Tibial artery (tissue), 4 donors: ENCODE measurements at places on chromosomes 7 and 10.

DNA sequence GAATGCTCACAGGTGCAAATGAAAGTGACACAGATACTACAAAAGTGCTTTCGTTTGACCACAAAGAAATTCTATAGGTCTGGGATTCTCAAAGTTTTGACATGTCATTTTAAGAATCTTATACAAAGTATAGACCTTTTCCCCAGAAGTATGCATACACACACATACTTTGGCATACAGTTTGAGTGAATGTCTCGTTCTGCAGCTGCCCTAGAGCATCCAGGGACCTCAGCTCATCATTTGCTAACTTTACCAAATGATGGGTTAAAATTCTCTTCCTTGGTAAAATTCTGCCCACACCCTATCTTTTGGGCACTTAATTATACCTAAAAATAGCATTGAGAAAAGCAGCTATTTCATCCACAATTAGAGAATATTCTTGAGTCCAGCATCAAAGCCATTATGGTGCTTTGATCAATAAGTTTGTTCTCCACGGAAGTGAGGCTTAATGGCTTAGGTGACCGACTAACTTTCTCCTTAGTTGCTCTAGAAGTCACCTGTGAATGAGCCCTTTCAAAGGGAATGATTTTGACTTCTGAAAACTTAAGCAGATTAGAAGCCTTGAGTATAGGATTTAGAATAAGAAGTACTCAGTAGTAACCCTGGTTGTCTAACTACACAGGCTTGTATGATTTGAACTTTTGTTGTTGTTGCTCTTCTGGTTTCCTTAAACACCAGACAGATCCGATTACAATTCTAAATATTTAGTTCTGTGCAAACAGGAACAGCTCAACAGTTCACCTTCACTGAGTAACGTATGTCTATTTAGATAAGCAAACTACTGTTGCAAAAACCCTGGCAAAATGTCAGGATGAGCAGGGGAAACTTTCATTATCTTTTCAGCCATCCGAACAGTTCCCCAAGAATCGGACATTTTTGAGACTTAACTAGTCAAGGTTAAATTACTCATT, 70.6 kb downstream of the CNNM2 start:
- H3K4me3 ChIP-seq = no peak overlapping the region
- no peak for DNase-seq
- no peaks in the 10 kb centered on the region for H3K27me3 ChIP-seq
- H3K36me3 ChIP-seq = no peaks in the 10 kb centered on the region

GRCh38 chr7:78164459-78164858, 365.9 kb downstream of the PHTF2 start:
- H3K4me1 ChIP-seq = peaks cover 17% of the 10 kb centered on the region
- H3K36me3 ChIP-seq = peaks cover 9% of the 10 kb centered on the region
- H3K27ac ChIP-seq = no peak overlapping the region
- no peaks in the 10 kb centered on the region for H3K27me3 ChIP-seq

GRCh38 chr7:148720472-148720871, 21.8 kb downstream of the CUL1 start:
- H3K27ac ChIP-seq = no peak overlapping the region
- no peaks in the 10 kb centered on the region for H3K36me3 ChIP-seq
- H3K4me1 ChIP-seq = peaks cover 10% of the 10 kb centered on the region
- DNase-seq = no peak
- no peaks in the 10 kb centered on the region for H3K27me3 ChIP-seq
- H3K4me3 ChIP-seq = no peak overlapping the region

GRCh38 chr7:155795951-155796350, 16.3 kb downstream of the SHH start:
- H3K36me3 ChIP-seq = no peaks in the 10 kb centered on the region
- H3K27ac ChIP-seq = no peak overlapping the region
- no peaks in the 10 kb centered on the region for H3K4me1 ChIP-seq

- H3K4me1 ChIP-seq = peaks cover 7% of the 10 kb centered on the region
- no peaks in the 10 kb centered on the region for H3K27me3 ChIP-seq
- H3K4me3 ChIP-seq = no peak overlapping the region
- H3K27ac ChIP-seq = peak overlapping the region; percentile 5
- DNase-seq = no peak
Measured at GRCh38 chr10:7610651-7611389, 55.9 kb downstream of the ITIH5 start.

DNA sequence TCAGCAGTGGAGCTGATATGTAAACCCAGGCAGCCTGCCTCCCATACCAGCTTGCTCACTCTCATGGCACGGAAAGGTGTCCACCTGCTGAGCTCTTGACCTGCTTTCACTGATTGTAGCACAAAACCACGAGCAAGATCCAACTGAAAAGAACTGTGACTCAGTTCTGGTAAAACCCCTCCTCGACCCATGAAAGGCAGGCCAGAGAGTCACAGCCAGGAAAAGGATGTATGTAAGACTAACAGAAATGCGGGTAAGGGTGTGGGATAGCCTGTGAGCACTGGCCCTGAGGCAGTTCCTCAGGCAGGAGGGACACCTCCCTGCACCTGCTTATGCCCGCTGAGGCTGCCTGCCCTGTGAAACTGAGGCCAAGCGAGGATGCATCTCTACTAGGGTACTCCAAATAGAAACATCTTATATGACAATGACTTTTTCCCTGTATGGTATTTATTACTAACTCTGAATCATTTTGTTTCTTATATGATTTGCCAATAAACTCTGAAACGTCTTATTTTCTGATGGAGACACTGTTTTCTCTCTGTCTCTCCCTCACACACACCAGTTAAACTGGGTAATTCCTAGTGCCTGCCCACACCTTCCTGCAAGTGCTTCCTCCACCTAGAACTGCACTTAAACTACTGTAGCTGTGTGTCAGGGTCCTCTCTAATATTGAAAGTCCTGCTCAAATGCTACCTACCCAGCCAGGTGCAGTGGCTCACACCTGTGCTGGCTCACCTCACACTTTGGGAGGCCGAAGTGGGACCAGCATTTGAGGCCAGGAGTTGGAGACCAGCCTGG, 73.3 kb upstream of the GHITM start:
- no peaks in the 10 kb centered on the region for H3K27me3 ChIP-seq
- no peak overlapping the region for H3K4me3 ChIP-seq
- no peak for DNase-seq
- H3K27ac ChIP-seq = no peak overlapping the region

DNA sequence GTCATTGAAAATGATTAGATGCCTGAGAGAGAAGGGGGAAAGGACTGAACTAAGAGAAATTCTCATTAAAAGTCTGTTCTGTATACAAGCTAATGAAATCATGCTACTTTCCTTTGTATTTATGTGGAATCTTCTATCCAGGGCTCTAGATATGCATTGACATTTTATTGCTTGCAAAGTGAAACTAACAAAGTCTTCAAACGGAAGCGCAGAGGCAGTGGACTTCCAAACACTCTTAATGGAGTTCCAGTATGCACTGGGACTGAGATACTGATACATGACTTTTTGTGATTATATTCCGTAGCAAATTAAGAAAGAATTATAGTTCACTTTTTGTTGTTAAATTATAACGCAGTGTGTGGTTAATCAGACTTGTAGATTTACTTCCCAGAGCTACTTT, 166.8 kb upstream of the TBX20 start:
- no peaks in the 10 kb centered on the region for H3K27me3 ChIP-seq
- H3K4me3 ChIP-seq = no peak overlapping the region
- H3K27ac ChIP-seq = no peak overlapping the region
- DNase-seq = no peak

DNA sequence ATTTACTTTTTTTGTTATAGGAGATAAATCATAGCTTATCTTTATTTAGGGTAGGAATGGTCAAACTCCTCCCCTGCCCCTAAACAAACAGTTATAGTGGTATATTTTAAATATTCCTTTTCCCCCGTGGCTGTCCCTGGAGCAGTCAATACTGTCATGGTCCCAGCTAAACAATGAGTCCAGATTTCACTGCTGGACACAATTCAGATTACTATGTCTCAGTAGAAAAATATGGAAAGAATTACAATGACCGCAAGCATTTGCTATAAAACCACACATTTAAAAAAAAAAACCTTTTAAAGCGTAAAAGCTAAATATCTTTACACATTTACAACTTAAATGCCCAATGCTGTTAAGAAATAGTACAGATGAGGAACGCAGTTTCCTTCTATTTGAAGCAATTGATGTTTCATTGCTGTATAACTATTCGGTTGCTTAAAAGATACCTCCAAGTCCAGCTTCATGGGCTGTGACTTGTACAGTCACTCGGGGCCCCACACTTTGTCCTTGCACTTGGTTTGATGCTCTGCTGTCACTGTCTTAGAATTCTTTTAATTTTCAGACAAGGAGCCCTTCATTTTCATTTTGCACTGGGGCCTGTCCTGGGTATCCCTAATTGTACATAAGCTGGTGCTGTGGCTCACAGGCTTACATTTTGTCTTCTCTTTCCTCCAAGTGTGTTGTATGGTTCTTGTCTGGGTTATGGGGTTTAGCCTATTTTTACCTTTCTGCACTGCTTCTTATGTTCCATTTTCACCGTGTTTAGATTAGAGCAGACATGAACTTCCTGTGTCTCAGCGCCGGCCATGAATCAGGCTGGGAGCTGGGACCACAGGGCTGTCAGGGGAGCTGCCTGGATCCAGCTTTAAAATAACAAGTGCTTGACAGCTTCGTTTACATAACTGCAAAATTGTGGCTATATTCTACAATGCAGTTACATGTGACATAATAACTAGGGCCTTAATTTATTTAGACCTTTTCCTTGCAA, 530.2 kb upstream of the FZD8 start:
- H3K27me3 ChIP-seq = no peaks in the 10 kb centered on the region
- peak overlapping the region; percentile 57 for H3K27ac ChIP-seq
- no peaks in the 10 kb centered on the region for H3K36me3 ChIP-seq
- H3K4me1 ChIP-seq = no peaks in the 10 kb centered on the region
- no peak for DNase-seq

- H3K27me3 ChIP-seq = peaks cover 5% of the 10 kb centered on the region
- no peaks in the 10 kb centered on the region for H3K4me1 ChIP-seq
- H3K36me3 ChIP-seq = no peaks in the 10 kb centered on the region
- no peak for DNase-seq
Measured at GRCh38 chr10:25125201-25125611, 49.6 kb upstream of the GPR158 start.

- H3K4me1 ChIP-seq = no peaks in the 10 kb centered on the region
- no peak for DNase-seq
- H3K36me3 ChIP-seq = no peaks in the 10 kb centered on the region
- H3K4me3 ChIP-seq = no peak overlapping the region
- H3K27me3 ChIP-seq = no peaks in the 10 kb centered on the region
- no peak overlapping the region for H3K27ac ChIP-seq
Measured at GRCh38 chr7:15105711-15106110, 203.2 kb upstream of the DGKB start.

GRCh38 chr7:50353201-50353600, 48.7 kb downstream of the IKZF1 start:
- no peak overlapping the region for H3K4me3 ChIP-seq
- no peak overlapping the region for H3K27ac ChIP-seq
- H3K36me3 ChIP-seq = no peaks in the 10 kb centered on the region
- no peaks in the 10 kb centered on the region for H3K27me3 ChIP-seq
- no peak for DNase-seq

DNA sequence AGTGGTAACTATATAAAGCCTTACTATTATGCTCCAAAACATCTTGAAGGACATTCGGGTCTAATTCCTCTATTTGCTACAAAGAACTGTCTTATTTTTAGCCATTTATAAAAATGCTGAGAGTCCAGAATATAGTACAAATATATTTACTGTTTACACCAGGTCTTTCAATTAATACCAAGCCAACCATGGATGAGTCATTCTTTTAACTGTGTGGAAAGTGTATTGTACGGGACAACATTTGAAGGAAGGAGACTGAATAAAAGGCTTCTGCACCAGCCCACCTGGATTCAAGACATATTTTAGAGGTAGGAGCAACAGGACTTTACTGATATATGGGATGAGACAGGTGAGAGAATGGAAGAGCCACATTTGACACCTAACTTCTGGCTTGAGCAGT, 35.4 kb downstream of the MASTL start:
- peaks cover 4% of the 10 kb centered on the region for H3K4me1 ChIP-seq
- H3K27ac ChIP-seq = no peak overlapping the region
- no peak for DNase-seq

DNA sequence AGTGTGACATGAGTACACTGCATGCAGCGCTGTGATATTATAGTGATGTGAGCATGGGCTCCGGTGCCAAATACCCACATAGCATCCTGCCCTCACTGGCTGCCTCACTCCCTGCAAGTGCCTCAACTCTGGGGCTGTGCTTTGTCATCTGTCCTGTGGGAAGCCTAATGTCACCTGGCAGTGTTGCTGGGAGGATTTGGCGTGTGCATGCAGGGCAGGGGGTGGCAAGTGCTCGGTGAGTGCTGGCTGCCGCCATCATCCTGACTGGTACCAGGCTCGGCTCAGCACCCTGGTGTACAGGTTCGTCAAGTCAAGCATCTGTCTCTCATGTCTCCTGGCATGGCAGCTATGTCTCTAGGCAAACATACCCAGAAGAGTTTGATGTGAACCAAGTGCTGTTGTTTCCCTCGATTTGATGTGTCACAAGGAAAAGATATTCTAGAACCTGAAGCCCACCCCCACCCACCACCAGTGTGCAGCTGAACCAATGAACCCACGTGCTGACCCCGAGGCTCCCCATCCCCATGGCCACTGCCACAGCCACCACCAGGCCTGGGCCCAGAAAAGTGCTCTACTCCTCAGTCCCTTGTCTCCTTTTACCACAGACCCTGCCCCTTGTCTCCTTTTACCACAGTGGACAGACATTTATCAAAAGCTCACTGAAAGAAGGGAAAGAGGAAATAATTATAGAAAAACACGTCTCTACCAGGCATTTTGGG, 135.8 kb downstream of the MAPK8 start:
- H3K27me3 ChIP-seq = no peaks in the 10 kb centered on the region
- H3K36me3 ChIP-seq = peaks cover 13% of the 10 kb centered on the region
- DNase-seq = no peak

DNA sequence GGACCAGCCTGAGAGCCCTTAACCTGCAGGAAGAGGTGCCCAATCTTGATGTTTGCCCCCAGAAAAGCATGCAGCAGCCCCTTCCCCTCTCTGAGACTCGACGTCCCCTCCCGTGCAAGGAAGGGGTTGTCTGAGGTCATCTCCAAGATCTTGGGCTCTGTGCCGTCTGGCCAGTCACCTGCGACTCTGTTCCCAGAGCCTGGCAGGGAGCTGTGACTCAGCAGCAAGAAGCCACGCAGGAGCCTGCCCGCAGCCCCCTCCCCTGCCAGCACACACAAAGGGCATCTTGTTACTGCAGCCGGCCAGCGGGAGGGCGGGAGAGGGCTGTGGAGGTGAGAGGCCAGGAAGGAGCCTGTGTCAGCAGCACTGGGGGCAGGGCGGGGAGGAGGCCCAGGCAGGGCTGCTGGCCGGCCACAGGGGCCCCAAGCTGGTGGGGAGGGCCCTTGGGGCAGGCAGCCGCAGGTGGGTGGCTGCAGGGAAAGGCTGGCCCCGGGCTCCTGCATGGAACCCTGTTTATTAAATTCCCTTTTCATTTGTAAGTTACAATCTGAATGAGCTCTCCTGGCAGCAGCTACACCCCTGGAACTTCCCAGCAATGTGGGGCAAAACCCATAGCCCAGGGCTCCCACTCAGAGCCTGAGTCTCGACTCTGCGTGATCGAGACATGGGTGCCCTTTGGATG, 103.7 kb upstream of the ZMIZ1 start:
- no peak for DNase-seq
- H3K4me3 ChIP-seq = no peak overlapping the region
- H3K4me1 ChIP-seq = no peaks in the 10 kb centered on the region
- no peaks in the 10 kb centered on the region for H3K36me3 ChIP-seq
- no peak overlapping the region for H3K27ac ChIP-seq

- DNase-seq = no peak
- H3K27ac ChIP-seq = no peak overlapping the region
- H3K4me3 ChIP-seq = no peak overlapping the region
- peaks cover 58% of the 10 kb centered on the region for H3K36me3 ChIP-seq
Measured at GRCh38 chr10:124409696-124410095, 9.0 kb downstream of the OAT start.
